Aorta (tissue), 5 donors: ENCODE measurements at places on chromosomes 7 and 10.
A peak's percentile ranks its signal among the peaks of the same experiment; 100 is the strongest.

DNA sequence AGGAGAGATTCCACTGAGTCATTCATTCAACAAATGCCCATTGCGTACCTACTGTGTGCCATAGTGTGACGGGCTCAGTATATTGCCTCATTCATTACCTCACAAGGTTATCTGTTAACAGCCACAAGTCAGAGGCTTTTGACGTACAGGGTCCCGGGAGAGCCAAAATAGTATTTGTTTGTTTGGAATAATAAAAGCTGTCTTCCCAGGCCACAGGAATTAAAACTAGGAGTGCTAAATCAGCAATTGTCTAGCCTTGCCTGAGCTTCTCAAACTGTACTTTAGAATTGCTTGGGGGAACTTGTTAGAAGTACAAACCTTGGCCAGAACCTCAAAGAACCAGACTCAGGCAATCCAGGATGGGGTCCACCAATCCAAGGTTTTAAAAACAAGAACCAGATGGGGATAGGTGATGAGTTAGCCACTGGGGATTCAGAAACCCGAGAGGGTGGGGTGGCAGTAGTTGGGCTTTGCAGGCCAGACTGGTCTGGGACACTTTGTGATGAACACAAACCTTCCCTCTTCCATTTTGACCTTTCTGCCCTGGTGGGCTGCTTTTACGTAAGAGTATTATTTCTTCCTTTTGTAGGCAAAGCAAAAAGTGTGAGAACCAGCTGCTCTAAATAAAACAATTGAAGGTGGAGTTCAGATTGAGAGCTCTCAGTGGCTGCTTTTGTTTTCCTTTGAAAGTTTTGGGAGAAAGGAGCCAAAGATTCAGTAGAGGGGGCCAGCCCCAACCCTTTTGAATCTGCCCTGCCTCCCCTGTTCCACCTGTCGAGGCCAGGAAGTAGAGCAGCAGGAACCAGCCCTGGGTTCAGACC lies 113.0 kb upstream of the ANLN start:
- H3K27me3 ChIP-seq: no peaks in the 10 kb centered on the region
- no peaks in the 10 kb centered on the region for H3K36me3 ChIP-seq
- H3K4me1 ChIP-seq: no peaks in the 10 kb centered on the region
- H3K27ac ChIP-seq: no peak overlapping the region
- no peak overlapping the region for H3K4me3 ChIP-seq
- DNase-seq: no peak

DNA sequence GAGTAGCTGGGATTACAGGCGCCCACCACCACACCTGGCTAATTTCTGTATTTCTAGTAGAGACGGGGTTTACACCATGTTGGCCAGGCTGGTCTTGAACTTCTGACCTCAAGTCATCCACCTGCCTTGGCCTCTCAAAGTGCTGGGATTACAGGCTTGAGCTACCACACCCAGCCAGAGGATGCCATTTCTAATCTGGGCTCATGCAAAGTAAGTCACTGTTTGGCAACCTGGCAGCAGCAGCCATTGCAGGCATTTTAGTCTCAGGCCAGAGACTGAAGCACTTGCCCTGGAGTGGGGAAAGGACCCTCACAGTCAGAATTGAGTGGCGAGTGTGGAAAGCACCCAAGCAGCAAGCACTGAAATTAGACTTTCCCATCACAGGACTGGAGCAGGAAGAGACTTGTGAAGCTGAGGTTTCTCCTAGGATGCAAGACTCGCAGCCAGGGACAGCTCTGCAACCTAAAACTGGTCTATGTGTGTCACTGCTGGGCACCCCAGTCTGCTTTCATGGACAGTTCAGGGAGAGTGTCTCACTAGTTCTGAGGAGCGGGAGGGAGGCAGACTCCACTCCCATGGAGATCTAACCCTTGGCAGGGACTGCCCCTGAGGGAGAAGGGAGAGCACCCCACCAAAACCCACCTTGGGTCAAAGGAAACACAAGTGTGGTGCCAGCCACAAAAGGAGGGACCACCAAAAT lies 27.6 kb downstream of the SNX13 start:
- H3K27me3 ChIP-seq: no peaks in the 10 kb centered on the region
- DNase-seq: peak; percentile 19
- no peak overlapping the region for H3K4me3 ChIP-seq
- no peaks in the 10 kb centered on the region for H3K36me3 ChIP-seq
- no peak overlapping the region for H3K27ac ChIP-seq

- H3K27ac ChIP-seq: no peak overlapping the region
- H3K27me3 ChIP-seq: no peaks in the 10 kb centered on the region
- DNase-seq: no peak
- no peak overlapping the region for H3K4me3 ChIP-seq
Observed at GRCh38 chr7:104048055-104048454, 58.6 kb upstream of the RELN start.

DNA sequence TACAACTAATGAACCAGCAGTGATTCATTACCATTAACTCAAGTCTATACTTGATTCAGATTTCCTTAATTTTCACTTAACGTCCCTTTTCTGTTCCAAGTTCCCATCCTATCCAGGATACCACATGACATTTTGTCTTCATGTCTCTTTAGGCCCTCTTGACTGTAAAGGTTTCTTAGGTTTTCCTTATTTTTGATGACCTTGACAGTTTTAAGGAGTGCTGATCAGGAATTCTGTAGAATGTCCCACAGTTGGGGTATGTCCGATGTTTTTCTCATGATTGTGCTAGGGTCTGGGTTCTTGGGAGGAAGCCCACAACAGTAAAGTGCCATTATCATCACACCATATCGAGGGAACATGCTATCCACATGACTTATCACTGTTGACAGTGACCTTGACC lies 162.7 kb downstream of the PTPN20 start:
- H3K4me1 ChIP-seq: no peaks in the 10 kb centered on the region
- H3K36me3 ChIP-seq: no peaks in the 10 kb centered on the region
- DNase-seq: no peak
- no peak overlapping the region for H3K4me3 ChIP-seq
- no peaks in the 10 kb centered on the region for H3K27me3 ChIP-seq
- no peak overlapping the region for H3K27ac ChIP-seq

- H3K36me3 ChIP-seq: no peaks in the 10 kb centered on the region
- no peaks in the 10 kb centered on the region for H3K27me3 ChIP-seq
- no peak overlapping the region for H3K27ac ChIP-seq
- DNase-seq: no peak
- peaks cover 5% of the 10 kb centered on the region for H3K4me1 ChIP-seq
Observed at GRCh38 chr7:75596727-75597614, 104.9 kb downstream of the SPDYE5 start.

DNA sequence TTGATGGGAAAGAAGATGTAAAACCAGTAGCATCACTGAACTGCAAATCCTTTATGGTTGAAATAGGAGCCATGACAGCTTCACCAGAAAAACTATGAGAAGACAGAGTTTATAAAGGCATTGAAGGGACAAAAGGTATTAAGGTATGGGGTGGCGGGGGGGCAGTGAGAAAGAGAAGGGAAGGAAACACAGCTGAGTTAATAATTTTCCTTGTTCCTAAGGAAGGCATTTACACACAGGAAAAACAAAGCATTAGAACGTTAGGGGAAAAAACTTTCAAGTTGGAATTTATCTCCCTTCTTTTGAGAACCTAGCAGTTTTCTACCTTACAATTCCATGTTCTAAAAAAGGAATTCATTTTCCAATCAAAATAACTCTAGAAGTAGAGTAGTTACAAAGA lies 4.4 kb downstream of the LARP4B start:
- DNase-seq: no peak
- no peaks in the 10 kb centered on the region for H3K36me3 ChIP-seq
- peaks cover 2% of the 10 kb centered on the region for H3K4me1 ChIP-seq
- H3K27me3 ChIP-seq: no peaks in the 10 kb centered on the region

GRCh38 chr7:2138146-2138765 lies 94.5 kb downstream of the MAD1L1 start:
- H3K27me3 ChIP-seq: no peaks in the 10 kb centered on the region
- no peak overlapping the region for H3K27ac ChIP-seq
- no peak for DNase-seq
- H3K4me1 ChIP-seq: no peaks in the 10 kb centered on the region
- no peak overlapping the region for H3K4me3 ChIP-seq

GRCh38 chr7:539731-540411 lies 20.2 kb upstream of the PDGFA start:
- H3K4me3 ChIP-seq: no peak overlapping the region
- H3K27me3 ChIP-seq: no peaks in the 10 kb centered on the region
- no peak overlapping the region for H3K27ac ChIP-seq
- H3K36me3 ChIP-seq: no peaks in the 10 kb centered on the region
- H3K4me1 ChIP-seq: peaks cover 3% of the 10 kb centered on the region

DNA sequence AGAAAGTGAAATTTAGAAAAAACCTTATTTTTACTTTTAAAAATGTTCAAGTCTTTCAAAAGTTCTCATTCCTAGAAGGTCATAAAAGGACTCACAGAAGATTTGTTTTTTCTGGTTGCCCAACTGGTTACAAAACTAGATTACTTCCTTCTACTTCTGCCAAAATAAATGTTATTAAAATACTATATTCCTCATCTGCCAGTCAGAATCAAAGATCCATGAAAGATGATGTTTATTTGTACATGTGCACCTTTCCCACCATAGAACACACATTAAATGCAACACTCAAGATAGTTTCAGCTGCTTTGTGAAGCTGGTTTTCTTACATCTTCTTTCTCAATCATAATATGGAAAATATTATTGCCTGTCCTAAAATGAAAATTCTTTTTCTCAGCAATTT lies 465.4 kb downstream of the ETV1 start:
- no peak for DNase-seq
- H3K4me3 ChIP-seq: no peak overlapping the region
- no peaks in the 10 kb centered on the region for H3K27me3 ChIP-seq
- H3K27ac ChIP-seq: no peak overlapping the region

DNA sequence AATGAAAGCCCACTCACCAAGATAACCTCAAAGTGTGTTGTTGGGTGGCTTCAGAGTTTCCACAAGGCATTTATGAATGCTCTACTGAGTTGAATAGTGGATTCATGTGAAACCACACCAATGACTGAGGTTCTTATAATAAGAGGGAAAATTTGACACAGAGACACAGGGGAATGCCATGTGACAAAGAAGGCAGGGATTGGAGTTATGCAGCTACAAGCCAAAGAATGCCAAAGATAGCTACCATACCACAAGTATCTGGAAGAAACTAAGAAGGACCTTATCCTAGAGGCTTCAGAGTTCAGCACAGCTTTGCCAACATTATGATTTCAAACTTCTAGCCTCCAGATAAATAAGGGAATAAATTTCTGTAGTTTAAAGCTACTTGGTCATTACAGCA lies 68.0 kb upstream of the PCDH15 start:
- no peak for DNase-seq
- H3K27me3 ChIP-seq: no peaks in the 10 kb centered on the region
- H3K36me3 ChIP-seq: no peaks in the 10 kb centered on the region
- H3K4me3 ChIP-seq: no peak overlapping the region
- H3K27ac ChIP-seq: no peak overlapping the region

GRCh38 chr10:114379631-114380041 lies 24.7 kb downstream of the AFAP1L2 start:
- H3K27me3 ChIP-seq: no peaks in the 10 kb centered on the region
- no peak for DNase-seq
- H3K4me3 ChIP-seq: no peak overlapping the region
- no peaks in the 10 kb centered on the region for H3K36me3 ChIP-seq
- H3K4me1 ChIP-seq: peaks cover 2% of the 10 kb centered on the region

- H3K4me1 ChIP-seq: peaks cover 17% of the 10 kb centered on the region
- no peak overlapping the region for H3K4me3 ChIP-seq
- H3K36me3 ChIP-seq: no peaks in the 10 kb centered on the region
- peak overlapping the region; percentile 92 for H3K27ac ChIP-seq
- no peak for DNase-seq
- H3K27me3 ChIP-seq: no peaks in the 10 kb centered on the region
Observed at GRCh38 chr10:95504246-95504691, 56.9 kb downstream of the SORBS1 start.

GRCh38 chr10:93854975-93855374 lies 38.8 kb upstream of the SLC35G1 start:
- H3K27ac ChIP-seq: no peak overlapping the region
- no peak overlapping the region for H3K4me3 ChIP-seq
- no peaks in the 10 kb centered on the region for H3K27me3 ChIP-seq
- no peak for DNase-seq

DNA sequence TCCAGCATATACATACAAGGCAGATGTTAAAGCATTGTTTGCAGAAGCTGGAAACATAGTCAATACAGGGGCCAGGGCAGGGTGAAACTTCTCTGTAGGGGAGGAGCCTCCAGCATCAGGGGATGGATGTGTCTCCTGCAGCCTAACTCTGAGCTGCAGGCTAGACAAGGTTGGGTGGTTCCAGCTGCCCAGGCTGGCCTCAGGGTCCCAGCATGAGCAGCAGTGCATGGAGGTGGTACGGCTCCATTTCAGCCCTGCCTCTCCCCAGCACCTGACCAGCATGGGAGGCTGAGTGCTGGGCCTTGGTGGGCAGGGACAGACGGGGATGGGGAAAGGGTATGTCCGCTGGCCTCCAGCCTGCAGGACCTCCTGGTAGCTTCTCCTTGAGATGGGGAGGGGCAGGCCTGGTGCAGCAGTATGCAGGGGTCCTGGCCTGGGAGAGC lies 7.4 kb upstream of the TBRG4 start:
- peak; percentile 59 for DNase-seq
- H3K27me3 ChIP-seq: no peaks in the 10 kb centered on the region
- H3K4me1 ChIP-seq: no peaks in the 10 kb centered on the region
- H3K27ac ChIP-seq: no peak overlapping the region
- no peak overlapping the region for H3K4me3 ChIP-seq
- H3K36me3 ChIP-seq: no peaks in the 10 kb centered on the region
